ENCODE measurements at places on chromosomes 16 and 17. TPM values are rescaled to one million over a fixed set of nuclear protein-coding genes. Genes with fewer than 3 reads are reported as not detected.
A peak's percentile ranks its signal among the peaks of the same experiment; 100 is the strongest.

The CCL15 gene
- not detected for total RNA-seq

GRCh38 chr17:1707107-1707506, 3.1 kb downstream of the TLCD2 start:
- H3K4me1 ChIP-seq: no peaks in the 10 kb centered on the region
- no peaks in the 10 kb centered on the region for H3K27me3 ChIP-seq
- no peak overlapping the region for H3K27ac ChIP-seq

GRCh38 chr17:50598487-50598886, 36.2 kb upstream of the ABCC3 start:
- H3K27me3 ChIP-seq: no peaks in the 10 kb centered on the region
- DNase-seq: peak; percentile 82
- no peaks in the 10 kb centered on the region for H3K36me3 ChIP-seq
- peaks cover 21% of the 10 kb centered on the region for H3K4me1 ChIP-seq

DNA sequence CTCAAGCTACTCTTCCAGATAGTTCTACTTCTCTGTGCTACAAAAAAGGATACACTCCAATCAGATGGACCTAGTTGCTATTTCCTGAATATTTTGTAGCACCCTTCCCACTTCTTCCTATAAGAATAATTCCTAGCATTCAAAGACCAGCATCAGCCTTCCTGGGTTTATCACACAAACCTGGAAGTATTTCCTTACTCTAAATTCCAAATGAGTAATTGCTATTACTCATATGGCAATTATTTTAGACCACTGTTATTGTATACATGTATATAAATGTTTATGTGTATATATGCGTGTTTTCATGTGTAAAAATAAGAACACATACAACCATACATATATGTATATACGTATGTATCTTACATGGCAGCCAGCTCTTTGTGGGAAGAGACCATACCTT, 130.6 kb downstream of the MYO1D start:
- H3K27ac ChIP-seq: no peak overlapping the region
- H3K4me3 ChIP-seq: no peak overlapping the region
- H3K27me3 ChIP-seq: no peaks in the 10 kb centered on the region

- DNase-seq: peak; percentile 93
- H3K4me1 ChIP-seq: peaks cover 41% of the 10 kb centered on the region
- peak overlapping the region; percentile 66 for H3K27ac ChIP-seq
- no peaks in the 10 kb centered on the region for H3K27me3 ChIP-seq
- no peaks in the 10 kb centered on the region for H3K36me3 ChIP-seq
Measured at GRCh38 chr17:48012151-48012520, 25.5 kb downstream of the COPZ2 start.

DNA sequence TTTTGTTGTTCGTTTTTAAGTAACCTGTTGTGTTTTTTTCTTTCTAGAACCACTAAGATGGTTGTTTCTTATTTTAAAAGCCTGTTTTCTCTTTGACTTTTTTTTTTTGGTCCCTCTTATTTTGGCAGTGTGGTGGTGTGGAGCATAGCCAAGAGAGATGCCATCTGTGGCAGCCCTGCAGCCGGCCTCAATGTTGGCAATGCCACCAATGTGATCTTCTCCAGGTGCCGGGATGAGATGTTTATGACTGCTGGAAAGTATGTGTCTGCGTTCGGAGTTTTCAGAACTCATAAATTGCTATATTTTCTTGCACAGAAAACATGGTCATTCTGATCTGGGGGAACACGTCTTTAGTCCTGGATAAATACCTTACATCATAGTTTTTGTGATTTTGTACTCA, 17.6 kb downstream of the CFAP52 start:
- no peak for DNase-seq
- H3K36me3 ChIP-seq: no peaks in the 10 kb centered on the region
- H3K27me3 ChIP-seq: no peaks in the 10 kb centered on the region
- no peaks in the 10 kb centered on the region for H3K4me1 ChIP-seq
